CD8-positive, alpha-beta memory T cell (primary cell): ENCODE measurements at places on chromosomes 2 and 18. TPM values are rescaled to one million over a fixed set of nuclear protein-coding genes. Genes with fewer than 3 reads are reported as not detected.

The HAAO gene
- total RNA-seq, result 0.35 TPM

GRCh38 chr18:21242141-21242779 is at the start of gene GREB1L:
GREB1L (plus strand) TSS chr18:21242232; CDS start chr18:21383519, 141,287 bp downstream.
- no peaks in the 10 kb centered on the region for H3K4me1 ChIP-seq
- H3K27ac ChIP-seq, result no peak within 1 kb of the TSS
- DNase-seq, result no peak
- no peak within 1 kb of the TSS for H3K4me3 ChIP-seq

DNA sequence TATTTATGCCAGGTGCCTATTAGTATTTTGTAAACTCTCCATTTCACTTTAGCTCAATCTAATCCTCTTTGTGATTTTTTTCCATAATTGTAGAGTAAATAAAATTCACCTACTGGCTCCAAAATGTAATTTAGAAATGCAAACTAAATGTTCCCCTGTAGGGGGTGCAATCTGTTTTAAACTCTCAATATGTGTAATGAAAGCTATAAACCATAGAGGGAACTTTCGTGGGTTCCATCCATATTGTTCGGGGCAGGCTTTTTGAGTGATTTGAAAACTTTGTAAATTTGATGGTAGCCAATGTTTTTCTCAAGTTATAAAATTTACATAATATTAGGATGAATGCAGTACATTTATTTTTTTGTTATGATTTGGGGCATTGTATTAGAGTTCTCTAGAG is 49.4 kb downstream of the TSPYL6 start:
- H3K27me3 ChIP-seq, result no peaks in the 10 kb centered on the region
- H3K36me3 ChIP-seq, result no peaks in the 10 kb centered on the region
- DNase-seq, result no peak
- H3K27ac ChIP-seq, result no peak overlapping the region
- H3K4me3 ChIP-seq, result no peak overlapping the region
- H3K4me1 ChIP-seq, result no peaks in the 10 kb centered on the region

DNA sequence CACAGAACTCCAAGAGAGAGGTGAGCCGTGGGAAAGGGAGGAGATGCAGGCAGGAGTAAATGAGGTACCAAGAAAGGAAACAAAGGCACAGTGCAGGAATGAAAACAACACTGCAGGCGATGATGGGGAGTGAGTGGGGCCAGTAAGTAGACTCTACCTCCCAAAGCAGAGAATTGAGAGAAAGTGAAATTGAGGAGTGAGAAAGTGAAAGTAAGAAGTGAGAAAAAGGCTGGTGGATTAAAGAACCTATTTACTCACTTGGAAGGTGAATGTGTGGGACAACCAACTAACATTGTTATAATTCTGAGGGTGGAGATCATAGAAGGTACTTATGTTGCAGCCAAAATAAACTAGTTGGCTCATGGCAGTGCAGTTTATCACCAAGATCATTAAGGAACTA is 193.1 kb upstream of the TMEM200C start:
- no peak overlapping the region for H3K27ac ChIP-seq
- no peaks in the 10 kb centered on the region for H3K4me1 ChIP-seq
- H3K36me3 ChIP-seq, result no peaks in the 10 kb centered on the region
- H3K4me3 ChIP-seq, result no peak overlapping the region
- no peak for DNase-seq

The MYOM1 gene
- 0.84 TPM for total RNA-seq

- DNase-seq, result no peak
- H3K36me3 ChIP-seq, result no peaks in the 10 kb centered on the region
- H3K4me1 ChIP-seq, result no peaks in the 10 kb centered on the region
- peaks cover 14% of the 10 kb centered on the region for H3K27me3 ChIP-seq
- H3K27ac ChIP-seq, result no peak overlapping the region
Measured at GRCh38 chr2:26691161-26691560, 1.4 kb upstream of the KCNK3 start.

The NEUROD1 gene
- not detected for total RNA-seq

The DSG3 gene
- not detected for total RNA-seq

The SLC4A3 gene
- total RNA-seq, result 0.13 TPM

The DAW1 gene
- total RNA-seq, result not detected

The ATP5MC3 gene
- total RNA-seq, result 409 TPM

- H3K4me1 ChIP-seq, result no peaks in the 10 kb centered on the region
- no peaks in the 10 kb centered on the region for H3K27me3 ChIP-seq
- H3K27ac ChIP-seq, result no peak overlapping the region
- no peak overlapping the region for H3K4me3 ChIP-seq
- H3K36me3 ChIP-seq, result no peaks in the 10 kb centered on the region
Measured at GRCh38 chr2:108184419-108184818, 55.3 kb upstream of the SULT1C3 start.

DNA sequence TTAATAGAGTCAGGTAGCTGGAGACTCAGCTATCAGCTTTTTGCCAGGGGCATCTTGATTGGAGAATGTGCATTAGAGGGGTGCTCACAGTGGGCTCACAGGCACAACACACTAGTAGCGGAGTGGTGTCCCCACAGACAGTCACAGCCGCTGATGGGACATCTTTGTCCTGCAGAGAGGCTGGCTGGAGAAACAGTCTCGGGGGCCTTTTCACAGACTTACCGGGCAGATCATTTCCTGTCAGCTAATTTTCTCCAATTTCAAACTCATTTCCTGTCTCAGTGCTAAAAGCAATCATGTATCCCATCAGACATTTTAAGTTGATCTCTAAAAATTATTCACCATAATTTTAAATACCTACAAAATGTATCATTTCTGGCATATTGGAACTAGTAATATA is 562.6 kb downstream of the DCDC2C start:
- H3K27ac ChIP-seq, result no peak overlapping the region
- no peak overlapping the region for H3K4me3 ChIP-seq
- no peak for DNase-seq
- no peaks in the 10 kb centered on the region for H3K27me3 ChIP-seq
- H3K36me3 ChIP-seq, result no peaks in the 10 kb centered on the region

- DNase-seq, result no peak
- H3K4me1 ChIP-seq, result no peaks in the 10 kb centered on the region
- no peaks in the 10 kb centered on the region for H3K27me3 ChIP-seq
- no peak overlapping the region for H3K4me3 ChIP-seq
Measured at GRCh38 chr18:35430721-35431373, 53.7 kb upstream of the ZNF396 start.

- no peaks in the 10 kb centered on the region for H3K27me3 ChIP-seq
- no peak overlapping the region for H3K4me3 ChIP-seq
- DNase-seq, result no peak
- H3K4me1 ChIP-seq, result no peaks in the 10 kb centered on the region
- no peaks in the 10 kb centered on the region for H3K36me3 ChIP-seq
Measured at GRCh38 chr2:234620018-234620417, 123.1 kb upstream of the ARL4C start.

The KCNK3 gene
- total RNA-seq, result not detected
